ENCODE measurements at places on chromosomes 5 and 9.

GRCh38 chr5:161155451-161155850, 303.4 kb upstream of the ATP10B start:
- no peak for DNase-seq

DNA sequence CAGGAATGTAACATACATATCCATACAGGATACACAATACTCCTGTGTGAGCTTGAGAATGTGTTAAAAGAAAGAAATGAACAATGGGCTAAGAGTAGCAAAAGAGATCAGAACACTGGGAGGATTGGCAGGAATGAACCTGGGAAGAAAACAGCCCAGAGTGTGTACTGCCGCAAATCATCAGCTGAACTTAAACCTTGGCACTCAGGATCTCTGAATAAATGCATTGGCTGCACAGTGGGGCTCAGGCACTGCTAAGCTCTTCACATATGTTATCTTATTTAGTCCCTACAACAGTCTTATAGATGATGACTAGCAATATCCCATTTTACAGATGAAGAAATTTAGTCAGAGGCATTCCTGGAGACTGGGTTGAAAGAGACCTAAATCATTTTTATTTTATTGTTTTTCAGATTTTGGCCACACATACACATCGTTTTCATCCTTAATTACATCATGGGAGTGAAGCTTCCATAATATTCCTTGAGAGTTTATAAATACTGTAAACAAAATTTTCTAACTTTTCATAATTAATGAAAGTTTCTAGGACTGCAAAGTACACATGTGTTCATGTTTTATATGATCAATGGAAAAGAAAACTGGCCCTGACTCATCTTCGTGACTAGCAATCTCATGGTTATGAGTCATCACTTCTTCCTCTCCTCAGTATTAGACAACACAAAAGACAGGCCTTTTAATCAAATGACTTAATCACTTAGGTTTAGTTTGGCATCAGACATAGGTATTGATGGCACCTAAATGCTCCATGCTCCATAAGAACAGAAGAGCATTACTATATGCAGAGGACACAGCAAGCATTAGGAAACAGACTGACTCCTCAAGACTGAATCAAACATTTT, 59.2 kb downstream of the CDH18 start:
- DNase-seq, result no peak

GRCh38 chr9:117104716-117105495, 310.0 kb downstream of the ASTN2 start:
- DNase-seq, result no peak

DNA sequence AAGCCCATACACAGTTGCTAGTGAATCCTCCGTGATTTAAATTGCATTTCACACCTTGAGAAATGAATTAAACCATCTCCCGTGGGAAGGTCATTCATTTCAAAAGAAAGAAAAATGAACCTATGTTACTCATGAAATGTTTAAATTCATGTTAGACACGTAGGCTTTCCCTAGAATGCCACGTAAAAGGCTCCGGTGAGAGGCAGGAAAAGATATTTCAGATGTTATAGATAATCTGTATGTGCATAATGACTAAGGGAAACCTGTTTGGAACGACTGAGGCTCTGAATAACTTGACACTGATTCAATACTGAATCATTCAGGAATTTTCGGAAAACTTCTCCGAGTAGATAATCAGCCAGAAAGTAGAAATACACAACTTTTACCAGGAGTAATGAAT, 134.3 kb upstream of the ICE1 start:
- no peak for DNase-seq

DNA sequence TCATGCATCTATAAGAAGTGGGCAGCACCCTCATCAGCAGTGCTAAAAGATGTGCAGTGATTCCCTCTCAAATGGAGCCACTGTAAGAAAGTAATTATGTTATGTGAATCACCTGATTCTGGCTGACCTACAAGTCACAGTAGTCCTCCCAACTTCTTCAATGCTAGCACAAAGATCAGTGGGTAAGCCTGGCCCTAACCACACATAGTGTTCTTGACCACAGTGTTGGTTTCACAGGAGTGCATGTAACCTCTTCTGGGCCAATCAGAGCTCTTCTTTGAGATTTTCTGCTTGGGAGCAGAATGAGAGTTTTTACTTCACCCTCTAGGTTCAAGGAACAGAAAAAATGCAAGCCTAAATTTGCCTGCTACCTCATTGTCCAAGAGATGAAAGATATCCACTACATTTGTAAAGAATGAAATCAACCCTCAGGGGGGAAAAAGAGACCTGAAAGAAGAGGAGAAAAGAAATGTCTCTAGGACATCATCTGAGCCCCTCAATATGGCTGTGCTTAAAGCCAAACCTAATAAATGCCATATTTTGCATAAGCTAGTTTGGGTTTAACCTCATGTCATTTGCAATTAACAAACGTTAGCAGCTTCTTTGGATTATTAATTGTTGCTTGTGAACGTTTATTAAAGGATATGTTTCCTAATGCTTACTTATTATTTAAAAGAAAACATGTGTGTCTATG, 65.3 kb upstream of the ADRB2 start:
- no peak for DNase-seq

DNA sequence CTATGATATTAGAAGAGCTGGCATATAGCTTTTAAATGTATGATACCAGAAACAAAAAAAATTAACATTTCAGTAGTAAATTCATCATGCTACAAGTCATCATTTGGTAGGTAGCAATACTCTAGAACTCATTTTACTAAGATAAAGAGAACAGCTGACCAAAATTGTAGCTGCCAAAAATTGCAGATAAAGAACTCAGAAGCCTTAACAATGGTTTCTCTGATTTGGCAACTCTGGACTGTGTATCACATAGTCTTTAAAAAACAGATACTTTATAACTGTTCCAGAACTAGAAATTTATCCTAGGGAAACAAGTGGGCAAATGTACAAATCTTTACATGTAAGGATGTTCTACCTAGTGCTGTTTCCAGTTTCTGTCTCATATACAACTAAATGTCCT, 33.9 kb downstream of the ZFR start:
- no peak for DNase-seq

DNA sequence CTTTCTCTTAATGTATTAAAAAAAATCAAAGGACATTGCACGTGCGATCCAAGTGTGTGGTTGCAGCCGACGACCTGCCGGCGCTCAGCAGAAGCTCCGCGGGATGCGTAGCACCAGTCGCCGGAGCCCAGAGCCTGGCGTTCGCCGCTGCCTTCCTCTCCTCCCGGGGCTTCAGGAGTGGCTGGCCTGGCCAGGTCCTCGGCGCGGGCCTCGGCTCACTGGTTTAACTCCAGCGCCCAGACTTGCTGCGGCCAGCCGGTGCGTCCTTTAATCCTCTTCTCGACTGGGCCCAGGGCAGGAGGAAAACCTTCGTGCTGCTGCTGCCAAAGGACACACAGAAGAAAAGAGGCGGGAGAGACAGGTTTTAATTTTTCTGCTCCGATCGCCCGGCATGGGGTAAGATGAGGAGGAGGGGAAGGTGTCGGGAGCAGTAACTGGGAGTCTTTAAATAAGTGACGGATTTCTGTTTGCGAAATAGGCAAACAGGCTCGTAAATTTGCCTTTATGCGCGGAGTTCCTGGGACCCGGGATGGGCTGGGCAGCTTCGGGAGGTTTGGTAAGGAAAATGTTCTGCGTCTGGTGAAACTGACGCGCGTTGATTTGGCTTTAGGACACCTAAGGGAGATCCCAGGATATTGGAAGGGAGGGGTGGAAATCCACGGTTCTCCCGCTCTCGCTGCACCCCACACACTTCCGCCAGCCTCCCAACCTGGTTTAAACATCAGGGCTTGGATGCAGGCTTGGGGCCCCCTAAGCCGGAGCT, 2.3 kb downstream of the HAND1 start:
- no peak for DNase-seq

GRCh38 chr5:151110122-151110681, 29.4 kb upstream of the TNIP1 start:
- no peak for DNase-seq

DNA sequence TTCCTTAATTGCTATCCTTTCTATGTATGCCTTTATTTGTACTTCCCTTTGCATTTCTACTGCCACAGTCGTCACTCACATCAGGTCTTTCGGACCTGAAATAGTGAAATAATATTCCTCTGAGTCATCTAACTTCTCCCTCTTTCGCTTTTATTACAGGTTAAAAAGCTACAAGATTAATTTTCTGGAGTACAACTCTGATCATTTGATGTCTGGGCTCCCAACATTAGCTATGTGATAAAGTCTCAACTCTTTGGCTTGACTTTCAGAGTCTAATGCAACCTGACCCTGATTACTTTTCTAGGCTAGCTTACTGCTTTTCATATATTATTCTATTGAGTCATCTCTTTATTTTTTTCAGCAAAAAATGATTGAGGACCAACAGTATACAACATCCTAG, 638.8 kb upstream of the WWC1 start:
- DNase-seq, result no peak

- DNase-seq, result no peak
Observed at GRCh38 chr5:15807248-15807647, 307.3 kb downstream of the FBXL7 start.

- DNase-seq, result no peak
Observed at GRCh38 chr5:173265433-173265832, 30.4 kb upstream of the NKX2-5 start.

DNA sequence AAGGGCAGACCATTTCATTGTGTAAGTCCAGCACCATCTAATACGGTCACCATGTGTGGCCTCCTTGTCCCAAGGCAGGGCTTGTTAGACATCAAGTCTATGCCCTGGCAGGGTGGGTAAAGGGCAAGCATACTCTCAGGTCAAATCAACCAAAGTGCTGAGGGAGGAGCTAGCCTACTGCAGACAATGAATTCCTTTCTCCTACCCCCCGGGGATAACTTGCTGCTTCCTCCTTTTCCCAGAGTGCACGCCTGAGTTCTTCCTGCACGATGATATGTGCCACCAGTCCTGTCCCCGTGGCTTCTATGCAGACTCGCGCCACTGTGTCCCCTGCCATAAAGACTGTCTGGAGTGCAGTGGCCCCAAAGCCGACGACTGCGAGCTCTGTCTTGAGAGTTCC, 71.4 kb downstream of the RFK start:
- DNase-seq, result no peak

DNA sequence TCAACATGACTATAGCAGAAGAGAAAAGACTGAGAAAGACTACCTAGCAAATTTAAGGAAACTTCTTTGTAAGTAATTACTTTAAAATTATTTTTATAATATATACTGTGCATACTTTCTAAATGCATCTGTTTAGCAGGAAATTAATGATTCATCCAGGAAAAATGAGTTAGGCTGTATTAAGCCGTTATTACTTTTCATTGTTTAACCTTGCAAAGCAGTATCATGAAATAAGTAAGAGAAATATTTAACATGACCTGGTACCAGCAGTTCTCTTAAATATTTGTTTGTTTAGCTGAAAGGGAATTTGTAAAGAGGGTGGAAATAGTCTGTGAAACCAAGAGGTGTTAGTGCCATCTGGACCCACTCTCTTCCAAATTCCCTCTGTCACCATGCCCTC, 175.0 kb downstream of the GNAQ start:
- DNase-seq, result no peak

DNA sequence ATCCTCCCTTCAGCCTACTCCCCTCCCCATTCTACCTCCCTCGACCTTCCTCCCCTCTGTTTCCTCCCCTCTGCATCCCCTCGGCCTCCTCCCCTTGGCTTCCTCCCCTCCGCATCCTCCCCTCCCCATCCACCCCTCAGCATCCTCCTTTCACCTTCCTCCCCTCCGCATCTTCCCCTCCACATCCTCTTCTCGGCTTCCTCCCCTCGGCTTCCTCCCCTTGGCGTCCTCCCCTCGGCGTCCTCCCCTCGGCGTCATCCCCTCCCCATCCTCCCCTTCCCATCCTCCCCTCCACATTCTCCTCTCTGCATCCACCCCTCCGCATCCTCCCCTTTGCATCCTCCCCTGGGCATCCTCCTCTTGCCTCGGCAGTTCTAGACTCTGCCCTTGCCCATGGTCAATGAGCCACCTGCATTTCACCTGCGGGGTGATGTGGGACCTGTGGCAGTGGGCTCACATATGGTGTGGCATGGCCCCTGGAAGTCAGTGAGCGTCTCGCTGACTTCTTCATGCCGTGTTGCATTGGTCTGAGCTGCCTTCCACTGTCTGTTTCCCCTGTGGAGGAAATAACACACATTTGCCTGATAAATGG, 113.0 kb downstream of the WNK2 start:
- DNase-seq, result no peak

GRCh38 chr9:93132946-93133680, 938 bp downstream of the NINJ1 start:
- no peak for DNase-seq

DNA sequence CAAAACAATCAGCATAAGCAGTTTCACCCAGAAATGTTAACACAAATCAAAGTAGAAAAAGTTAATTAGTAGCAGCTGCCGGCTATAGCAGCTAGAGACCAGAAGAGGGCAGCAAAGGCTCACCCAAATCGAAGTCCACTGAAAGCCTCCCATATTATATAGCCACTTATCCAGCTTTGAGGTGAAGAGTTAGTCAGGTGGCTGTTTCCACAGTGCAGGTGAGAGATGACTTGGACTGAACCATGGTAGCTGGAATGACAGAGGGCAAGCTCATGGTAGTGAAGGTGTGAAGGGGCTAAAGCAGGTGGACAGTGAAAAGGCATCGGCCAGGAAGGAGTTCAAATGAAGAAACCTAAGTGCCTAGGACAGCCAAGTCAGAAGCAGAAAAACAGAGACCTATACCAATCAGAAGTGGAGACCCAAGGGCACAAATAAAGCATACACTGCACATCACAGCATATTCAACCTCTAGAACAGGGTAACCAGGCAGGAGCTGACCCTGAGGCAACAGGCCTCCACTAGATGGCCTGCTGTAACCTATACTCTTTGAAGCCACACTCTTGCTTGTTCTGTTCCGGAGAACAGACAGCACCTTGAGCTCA, 7.2 kb upstream of the RNF38 start:
- no peak for DNase-seq

DNA sequence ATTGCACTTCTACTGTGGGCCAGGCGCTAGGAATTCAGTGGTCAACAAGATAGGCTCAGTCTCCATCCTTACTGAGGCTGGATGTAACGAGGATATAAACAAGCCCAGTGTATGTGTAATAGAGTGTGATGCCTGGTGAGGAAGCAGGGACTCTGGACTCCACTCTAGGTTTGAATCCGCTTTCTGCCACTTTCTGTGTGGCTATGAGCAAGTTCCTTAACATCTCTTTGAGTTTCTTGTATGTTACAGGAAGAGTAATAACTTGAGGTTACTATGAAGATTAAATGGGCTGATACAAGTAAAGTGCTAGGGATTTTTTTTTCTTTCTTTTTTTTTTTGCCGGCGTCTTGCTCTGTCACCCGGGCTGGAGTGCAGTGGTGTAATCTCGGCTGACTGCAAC, 12.4 kb downstream of the DOCK2 start:
- no peak for DNase-seq

DNA sequence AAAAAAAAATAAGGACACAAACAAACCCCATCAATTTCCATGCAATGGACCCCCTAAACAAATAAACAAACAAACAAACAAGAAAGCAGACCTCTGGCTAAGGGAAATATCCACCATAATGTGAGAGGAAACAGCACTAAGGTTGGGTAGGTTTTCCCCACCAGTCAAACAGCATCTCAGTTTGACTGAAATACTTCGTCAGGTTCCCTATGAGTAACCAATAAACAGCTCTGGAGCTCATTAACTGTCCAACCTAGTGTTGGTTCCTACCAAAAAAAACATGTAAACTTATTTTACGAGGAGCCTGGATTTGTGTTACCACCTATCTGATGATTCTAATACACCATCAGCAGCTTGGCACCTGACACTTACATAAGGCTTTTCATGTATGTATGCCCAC, 198.5 kb upstream of the TARS1 start:
- DNase-seq, result no peak

Measured in cortex of kidney (tissue), 1 donor.